Right ventricle myocardium inferior (tissue), 1 donor: ENCODE measurements at places on chromosomes 4 and X.

DNA sequence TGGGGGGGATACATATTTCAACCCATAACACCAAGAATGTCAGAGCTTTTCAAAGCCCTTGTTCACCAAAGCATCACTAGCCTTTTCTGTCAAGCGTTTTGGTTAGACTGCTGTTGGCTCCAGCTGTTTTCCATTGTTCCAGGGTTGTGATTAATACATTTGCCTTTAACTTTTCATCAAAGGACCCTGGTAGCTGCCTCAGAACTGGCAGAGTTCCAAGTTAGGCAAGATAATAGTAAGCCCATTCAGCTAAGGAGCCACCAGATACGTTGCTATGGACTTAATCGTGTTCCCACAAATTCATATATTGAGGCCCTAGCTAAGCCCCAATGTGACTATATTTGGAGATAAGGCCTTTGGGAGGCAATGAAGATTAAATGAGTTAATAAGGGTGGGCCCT lies 37.1 kb downstream of the ENOPH1 start:
- DNase-seq: no peak

DNA sequence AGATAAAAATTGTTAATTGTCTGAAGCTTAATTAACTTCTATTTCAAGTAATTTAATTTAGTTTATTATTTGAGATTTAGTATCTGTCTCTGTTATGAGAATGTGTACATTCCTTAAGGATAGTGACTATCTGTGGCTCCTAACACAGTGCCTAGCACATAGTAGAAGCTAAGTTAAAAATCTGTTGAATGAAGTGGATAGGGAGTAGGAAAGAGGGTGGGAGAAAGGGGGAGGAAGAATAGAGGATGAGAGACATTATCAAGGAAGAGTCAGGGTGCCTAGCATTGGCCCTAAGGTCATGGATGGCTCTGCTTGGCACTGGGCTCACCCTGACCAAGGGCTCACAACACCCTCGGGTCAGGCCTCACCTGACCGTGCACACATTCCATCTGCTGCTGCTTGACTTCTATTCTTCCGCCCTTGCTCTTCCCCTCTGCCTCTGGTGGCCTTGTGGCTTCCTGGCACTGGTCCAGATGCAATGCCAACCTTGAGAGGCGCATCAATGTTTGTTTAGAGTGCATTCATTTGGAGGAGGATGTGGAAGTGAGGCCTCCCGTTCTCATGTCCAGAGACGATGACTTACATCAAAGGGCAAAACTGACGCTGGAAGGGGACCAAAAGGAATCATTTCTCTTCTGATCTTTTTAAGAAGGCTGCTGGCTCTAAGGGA lies 42.3 kb downstream of the TRIM2 start:
- DNase-seq: no peak

- DNase-seq: no peak
Observed at GRCh38 chrX:69029771-69030170, 135.5 kb downstream of the PJA1 start.

- no peak for DNase-seq
Observed at GRCh38 chr4:139901531-139902320, 236.1 kb downstream of the MGST2 start.

- DNase-seq: no peak
Observed at GRCh38 chrX:153307276-153308178, 14.0 kb downstream of the PNMA6F start.
